B cell (primary cell): ENCODE measurements at places on chromosomes 12 and 14.

GRCh38 chr12:2170376-2170775 is 117.6 kb downstream of the CACNA1C start:
- H3K4me3 ChIP-seq: no peak overlapping the region
- no peaks in the 10 kb centered on the region for H3K4me1 ChIP-seq
- no peak for DNase-seq
- no peaks in the 10 kb centered on the region for H3K36me3 ChIP-seq
- H3K27ac ChIP-seq: no peak overlapping the region

DNA sequence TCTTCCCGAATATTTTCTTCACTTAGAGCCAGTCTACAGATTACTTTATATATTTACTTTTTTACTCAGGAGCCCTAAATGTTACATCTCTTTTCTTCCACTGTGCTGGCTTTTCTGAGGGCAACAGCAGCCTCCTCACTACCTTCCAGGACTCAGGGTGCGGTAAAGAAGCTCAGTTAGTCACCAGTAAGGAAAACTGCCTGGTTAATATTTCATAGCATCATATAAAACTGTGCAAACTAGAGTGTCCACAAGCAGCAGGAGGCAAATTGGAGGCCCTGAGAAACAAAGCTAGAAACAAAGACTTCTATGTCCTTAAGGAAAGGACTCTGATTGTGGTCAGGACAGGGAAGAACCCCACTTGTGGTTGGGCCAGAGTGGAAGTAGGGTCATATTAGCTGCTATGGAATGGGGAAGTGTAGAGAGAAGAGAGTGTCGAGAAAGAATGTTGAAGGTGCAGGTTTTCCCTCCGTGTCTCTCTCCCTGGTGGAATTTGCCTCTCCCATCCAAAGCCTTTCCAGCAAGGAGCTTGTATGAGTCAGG is 220.1 kb downstream of the SLC15A4 start:
- no peak overlapping the region for H3K27ac ChIP-seq
- H3K27me3 ChIP-seq: no peaks in the 10 kb centered on the region
- no peak for DNase-seq
- H3K4me3 ChIP-seq: no peak overlapping the region
- H3K4me1 ChIP-seq: no peaks in the 10 kb centered on the region
- H3K36me3 ChIP-seq: no peaks in the 10 kb centered on the region

DNA sequence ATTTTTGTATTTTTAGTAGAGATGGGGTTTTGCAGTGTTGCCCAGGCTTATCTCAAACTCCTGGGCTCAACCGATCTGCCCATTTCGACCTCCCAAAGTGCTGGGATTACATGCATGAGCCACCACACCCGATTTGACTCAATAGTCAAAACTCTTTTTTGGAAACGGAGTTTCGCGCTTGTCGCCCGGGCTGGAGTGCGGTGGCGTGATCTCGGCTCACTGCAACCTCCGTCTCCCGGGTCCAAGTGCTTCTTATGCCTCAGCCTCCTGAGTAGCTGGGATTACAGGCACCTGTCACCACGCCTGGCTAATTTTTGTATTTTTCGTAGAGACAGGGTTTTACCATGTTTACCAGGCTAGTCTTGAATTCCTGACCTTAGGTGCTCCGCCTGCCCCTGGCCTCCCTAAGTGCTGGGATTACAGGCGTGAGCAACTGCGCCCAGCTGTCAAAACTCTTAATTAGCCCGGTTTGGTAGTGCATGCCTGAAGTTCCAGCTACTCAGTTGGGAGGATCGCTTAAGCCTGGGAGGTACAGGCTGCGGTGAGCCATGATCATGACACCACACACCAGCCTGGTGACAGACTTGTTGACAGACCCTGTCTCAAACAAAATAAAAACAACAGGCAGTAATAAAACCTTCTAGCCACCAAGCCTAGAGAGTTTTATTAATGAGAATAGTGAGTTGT is 12.4 kb downstream of the MED21 start:
- peaks cover 17% of the 10 kb centered on the region for H3K36me3 ChIP-seq
- H3K4me1 ChIP-seq: no peaks in the 10 kb centered on the region
- H3K27ac ChIP-seq: no peak overlapping the region
- DNase-seq: no peak
- H3K4me3 ChIP-seq: no peak overlapping the region

GRCh38 chr12:28973491-28973890 is 175.6 kb upstream of the FAR2 start:
- DNase-seq: no peak
- no peaks in the 10 kb centered on the region for H3K27me3 ChIP-seq
- H3K4me3 ChIP-seq: no peak overlapping the region

- DNase-seq: no peak
- H3K27ac ChIP-seq: no peak overlapping the region
- no peaks in the 10 kb centered on the region for H3K36me3 ChIP-seq
- no peaks in the 10 kb centered on the region for H3K27me3 ChIP-seq
Observed at GRCh38 chr12:11622876-11623281, 26.6 kb upstream of the ETV6 start.

- no peaks in the 10 kb centered on the region for H3K27me3 ChIP-seq
- H3K27ac ChIP-seq: no peak overlapping the region
- H3K36me3 ChIP-seq: no peaks in the 10 kb centered on the region
- no peak for DNase-seq
Observed at GRCh38 chr12:117404940-117405339, 43.5 kb upstream of the NOS1 start.

GRCh38 chr12:74285773-74286172 is 251.9 kb upstream of the ATXN7L3B start:
- no peak overlapping the region for H3K4me3 ChIP-seq
- H3K27me3 ChIP-seq: no peaks in the 10 kb centered on the region
- no peaks in the 10 kb centered on the region for H3K4me1 ChIP-seq
- DNase-seq: no peak
- H3K36me3 ChIP-seq: no peaks in the 10 kb centered on the region
- no peak overlapping the region for H3K27ac ChIP-seq

DNA sequence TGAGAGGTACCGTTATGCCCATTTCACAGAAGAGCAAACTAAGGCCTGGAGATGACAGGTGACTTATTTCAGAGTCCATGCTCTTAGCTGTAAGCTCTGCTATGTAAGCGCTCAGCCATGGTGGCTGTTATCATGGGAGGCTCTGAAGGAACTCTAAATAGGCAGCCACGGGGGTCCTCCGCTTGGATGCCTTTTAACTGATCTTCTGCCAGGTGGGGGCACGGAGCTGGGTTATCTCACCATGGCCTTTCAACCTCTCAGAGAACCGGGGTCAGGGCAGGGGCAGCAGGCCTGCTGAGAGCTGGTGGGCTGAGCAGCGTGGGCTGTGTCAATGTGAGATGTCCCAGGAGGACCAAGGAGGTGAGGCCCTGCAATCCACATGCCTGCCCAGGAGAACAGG is 49.7 kb upstream of the RBM19 start:
- no peaks in the 10 kb centered on the region for H3K36me3 ChIP-seq
- H3K4me3 ChIP-seq: no peak overlapping the region
- no peaks in the 10 kb centered on the region for H3K27me3 ChIP-seq
- H3K4me1 ChIP-seq: no peaks in the 10 kb centered on the region
- no peak for DNase-seq

- peaks cover 3% of the 10 kb centered on the region for H3K4me1 ChIP-seq
- no peak overlapping the region for H3K4me3 ChIP-seq
- no peaks in the 10 kb centered on the region for H3K27me3 ChIP-seq
- no peak overlapping the region for H3K27ac ChIP-seq
- DNase-seq: peak; percentile 70
Observed at GRCh38 chr14:61925043-61925442, 162.8 kb downstream of the SNAPC1 start.

DNA sequence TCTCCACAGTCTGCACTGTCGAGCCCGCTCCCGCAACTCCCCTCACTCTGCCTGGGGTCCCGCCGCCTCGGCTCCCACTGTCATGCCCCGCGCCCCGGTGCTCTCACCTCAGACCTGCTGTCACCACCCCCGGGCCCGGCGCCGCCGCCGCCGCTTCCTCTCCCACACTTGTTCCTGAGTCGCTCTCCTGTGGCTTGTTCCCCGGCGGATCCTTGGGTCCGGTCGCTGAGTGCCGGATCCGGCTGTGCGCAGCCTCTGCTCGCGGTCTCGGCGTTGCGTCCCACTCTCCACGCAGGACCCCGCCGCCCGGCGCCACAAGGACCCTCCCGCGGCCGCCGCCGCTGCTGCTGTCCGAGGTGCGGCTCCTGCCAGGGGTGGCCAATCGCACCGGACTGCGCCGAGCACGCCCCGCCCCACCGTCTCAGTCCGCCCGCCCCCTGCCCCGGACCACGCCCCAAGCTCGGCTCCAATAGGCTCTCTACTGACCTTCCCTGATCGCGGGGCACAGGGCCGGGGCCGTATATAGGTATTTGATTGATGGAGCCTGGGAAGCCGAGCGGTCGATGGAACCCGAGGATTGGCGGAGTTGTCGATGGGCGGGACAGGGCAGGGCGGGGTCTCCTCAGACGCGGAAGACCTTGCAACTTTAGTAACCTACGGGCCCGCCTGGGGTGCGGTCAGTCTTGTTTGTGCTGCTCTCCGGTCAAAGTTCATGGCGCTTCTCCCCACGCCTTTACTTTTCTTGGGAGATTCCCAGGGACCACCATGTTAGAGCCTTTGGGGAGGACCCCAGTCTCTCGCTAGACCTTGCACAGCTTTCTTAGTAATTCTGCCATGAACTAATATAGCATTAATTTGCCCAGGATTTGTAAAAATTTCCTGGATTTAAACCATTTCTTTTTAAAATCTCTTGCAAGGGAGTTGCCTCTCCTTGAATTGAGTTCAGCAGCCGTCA is at the start of gene TAOK3:
Gene TAOK3, minus strand, starts transcription at position 367 of the 955 bp plus-strand sequence. CDS start 117,340 bp downstream, outside the sequence.
- DNase-seq: peak; percentile 97
- peak within 1 kb of the TSS; percentile 79 for H3K27ac ChIP-seq

GRCh38 chr14:103122947-103123633 is at the start of gene TNFAIP2:
TNFAIP2 (plus strand) TSS chr14:103123461; CDS start chr14:103126458, 2,997 bp downstream.
- no peak within 1 kb of the TSS for H3K27ac ChIP-seq
- H3K4me1 ChIP-seq: peaks cover 23% of the 10 kb centered on the region
- H3K27me3 ChIP-seq: peaks cover 5% of the 10 kb centered on the region
- no peaks in the 10 kb centered on the region for H3K36me3 ChIP-seq

DNA sequence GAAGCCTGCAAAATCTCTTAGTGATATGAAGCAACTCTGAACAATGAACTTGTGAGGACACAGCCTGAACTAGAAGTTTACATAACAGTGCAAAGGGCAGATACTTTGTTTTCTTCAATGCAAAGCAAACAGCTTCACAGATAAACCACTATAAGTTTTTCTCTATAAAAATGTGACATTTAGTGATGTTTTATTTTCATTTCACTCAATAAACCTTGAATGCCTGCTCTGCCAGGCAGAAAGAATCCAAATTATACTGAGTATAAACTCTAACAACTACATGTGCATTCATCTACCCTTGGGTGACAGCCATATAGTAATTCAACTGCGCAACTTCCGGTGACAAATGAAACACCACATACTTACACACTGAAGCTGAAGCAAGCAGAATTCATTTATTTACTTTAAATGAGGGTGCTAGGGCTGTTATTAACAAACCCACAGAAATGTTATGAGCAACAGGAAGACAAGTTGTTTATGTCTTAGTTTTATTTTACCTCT is 10.3 kb downstream of the DCP1B start:
- H3K4me1 ChIP-seq: no peaks in the 10 kb centered on the region
- H3K36me3 ChIP-seq: peaks cover 37% of the 10 kb centered on the region
- no peaks in the 10 kb centered on the region for H3K27me3 ChIP-seq
- no peak for DNase-seq
- H3K4me3 ChIP-seq: no peak overlapping the region

DNA sequence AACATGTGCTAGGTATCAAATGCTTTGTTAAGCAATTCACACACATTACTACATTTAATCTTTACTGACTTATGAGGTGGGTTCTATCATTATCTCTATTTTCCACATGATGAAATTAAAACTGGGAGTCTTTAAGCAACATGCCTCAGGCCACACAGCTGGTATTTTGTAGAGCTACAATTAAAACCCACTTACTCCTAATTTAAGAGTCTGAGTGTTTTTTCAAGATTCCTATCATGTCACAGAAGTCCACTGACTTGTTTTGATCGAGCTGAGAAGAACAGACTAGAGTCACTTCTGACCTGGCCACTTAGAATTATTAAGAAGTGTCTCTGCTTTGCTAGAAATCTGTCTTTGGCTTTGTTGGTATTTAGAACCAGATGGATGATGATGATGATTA is 670.7 kb downstream of the NRXN3 start:
- no peaks in the 10 kb centered on the region for H3K27me3 ChIP-seq
- no peaks in the 10 kb centered on the region for H3K4me1 ChIP-seq
- H3K4me3 ChIP-seq: no peak overlapping the region
- no peak overlapping the region for H3K27ac ChIP-seq

- no peaks in the 10 kb centered on the region for H3K27me3 ChIP-seq
- H3K36me3 ChIP-seq: no peaks in the 10 kb centered on the region
- H3K4me1 ChIP-seq: no peaks in the 10 kb centered on the region
Observed at GRCh38 chr12:131675126-131676080, 35.5 kb upstream of the SFSWAP start.

GRCh38 chr14:56413721-56414120 is 165.9 kb upstream of the TMEM260 start:
- peaks cover 11% of the 10 kb centered on the region for H3K4me1 ChIP-seq
- DNase-seq: no peak

DNA sequence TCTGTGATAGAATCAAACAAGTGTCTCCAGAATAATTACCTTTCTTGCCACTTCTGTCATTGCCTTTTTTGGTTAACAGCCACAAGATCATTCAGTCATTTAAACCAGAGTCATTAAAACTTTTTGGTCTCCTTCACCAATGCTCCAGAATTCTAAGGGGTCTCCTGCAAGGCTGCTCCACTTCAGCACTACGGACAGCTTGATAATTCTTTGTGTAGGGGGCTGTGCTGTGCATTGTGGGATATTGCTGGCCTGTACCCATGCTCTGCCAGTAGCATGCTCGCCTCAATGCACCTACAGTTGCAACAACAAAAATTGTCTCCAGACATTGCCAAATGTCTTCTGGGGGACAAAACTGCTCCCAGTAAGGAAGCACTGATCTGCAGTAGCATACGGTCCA is 7.3 kb downstream of the ADAMTS20 start:
- no peaks in the 10 kb centered on the region for H3K27me3 ChIP-seq
- H3K27ac ChIP-seq: no peak overlapping the region
- H3K36me3 ChIP-seq: no peaks in the 10 kb centered on the region
- no peak for DNase-seq
- no peak overlapping the region for H3K4me3 ChIP-seq
- H3K4me1 ChIP-seq: no peaks in the 10 kb centered on the region

DNA sequence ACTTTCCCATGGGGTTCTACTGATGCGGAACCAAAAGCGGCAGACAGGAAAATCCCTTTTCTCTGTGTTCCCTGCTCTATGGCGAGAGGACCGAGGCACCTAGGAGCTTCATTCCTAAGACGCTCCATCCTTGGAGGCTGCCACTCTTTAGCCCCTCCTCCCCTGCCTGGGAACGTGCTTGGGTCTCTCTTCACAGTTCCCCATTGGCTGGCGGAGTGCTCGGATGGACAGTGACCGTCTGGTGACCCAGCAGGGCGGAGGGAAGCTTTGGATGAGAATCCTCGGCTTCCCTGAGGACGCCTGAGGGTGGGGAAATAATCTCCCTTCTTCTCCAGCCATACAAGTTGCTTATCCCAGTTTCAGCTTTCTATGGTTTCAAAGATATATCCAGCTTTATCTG is 37.3 kb downstream of the KCNA5 start:
- H3K36me3 ChIP-seq: no peaks in the 10 kb centered on the region
- no peaks in the 10 kb centered on the region for H3K4me1 ChIP-seq
- no peak overlapping the region for H3K27ac ChIP-seq
- DNase-seq: no peak

- H3K27ac ChIP-seq: no peak overlapping the region
- no peaks in the 10 kb centered on the region for H3K36me3 ChIP-seq
Observed at GRCh38 chr14:43877351-43877960, 629.6 kb downstream of the FSCB start.
